ENCODE measurements at places on chromosomes 6 and 20. TPM values are rescaled to one million over a fixed set of nuclear protein-coding genes. Genes with fewer than 3 reads are reported as not detected.

The XKR7 gene
- total RNA-seq, result 0.14 TPM

- H3K36me3 ChIP-seq, result no peaks in the 10 kb centered on the region
- H3K27ac ChIP-seq, result peak overlapping the region; percentile 99
- H3K4me1 ChIP-seq, result peaks cover 57% of the 10 kb centered on the region
- DNase-seq, result no peak
These were observed 584 bp downstream of the MTCH1 start for GRCh38 chr6:36985417-36985807.

- H3K27ac ChIP-seq, result no peak overlapping the region
- no peaks in the 10 kb centered on the region for H3K36me3 ChIP-seq
- peaks cover 18% of the 10 kb centered on the region for H3K4me1 ChIP-seq
- no peak overlapping the region for H3K4me3 ChIP-seq
These were observed 34.4 kb upstream of the ZFAND3 start for GRCh38 chr6:37785002-37785662.

DNA sequence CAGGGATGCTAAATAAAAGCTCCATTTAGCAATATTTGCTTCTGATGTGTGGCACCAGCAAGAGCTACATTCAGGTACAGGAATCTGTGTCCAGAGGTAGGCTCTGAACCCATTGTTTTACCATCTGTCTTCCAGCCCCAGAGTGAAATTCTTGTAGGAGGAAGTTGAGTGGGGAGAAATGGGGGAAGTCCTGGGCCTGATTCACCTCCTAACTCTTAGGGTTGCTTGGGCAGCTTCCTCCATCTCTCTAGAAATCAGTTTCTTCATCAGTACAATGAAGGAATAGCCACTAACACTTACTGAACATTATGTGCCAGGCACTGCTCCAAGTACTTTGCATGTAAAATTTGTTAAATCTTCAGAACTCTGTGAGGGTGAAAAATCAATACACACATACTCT lies 35.1 kb upstream of the TSPYL1 start:
- H3K27me3 ChIP-seq, result no peaks in the 10 kb centered on the region
- H3K4me1 ChIP-seq, result no peaks in the 10 kb centered on the region
- no peak overlapping the region for H3K4me3 ChIP-seq
- no peak overlapping the region for H3K27ac ChIP-seq

GRCh38 chr6:143000811-143001210 lies 55.8 kb upstream of the HIVEP2 start:
- DNase-seq, result no peak
- no peak overlapping the region for H3K4me3 ChIP-seq
- H3K27ac ChIP-seq, result no peak overlapping the region
- no peaks in the 10 kb centered on the region for H3K27me3 ChIP-seq
- no peaks in the 10 kb centered on the region for H3K36me3 ChIP-seq

DNA sequence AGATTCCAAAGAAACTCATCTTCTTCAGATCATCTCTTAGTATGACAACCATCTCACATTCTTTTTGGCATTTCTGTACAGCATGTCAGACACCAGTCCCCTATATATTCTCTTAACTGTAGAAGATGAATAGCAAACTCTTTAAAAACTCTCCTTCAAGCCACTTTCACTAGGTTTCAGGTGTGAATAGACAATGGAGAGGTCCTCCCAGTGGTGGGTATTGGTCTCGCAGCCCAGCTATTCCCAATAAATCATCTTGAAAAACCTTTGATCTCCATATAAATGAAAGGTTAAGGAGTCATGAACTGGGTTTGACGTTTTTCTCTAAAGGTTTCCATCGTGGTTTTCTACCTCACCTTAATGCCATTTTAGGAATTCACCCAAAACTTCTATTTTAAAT lies 180.0 kb downstream of the GJA1 start:
- H3K4me3 ChIP-seq, result no peak overlapping the region
- no peak overlapping the region for H3K27ac ChIP-seq
- no peaks in the 10 kb centered on the region for H3K36me3 ChIP-seq
- no peak for DNase-seq
- no peaks in the 10 kb centered on the region for H3K4me1 ChIP-seq

Measured in sigmoid colon (tissue), 7 donors.